ENCODE measurements at places on chromosomes 4 and X. TPM values are rescaled to one million over a fixed set of nuclear protein-coding genes. Genes with fewer than 3 reads are reported as not detected.

DNA sequence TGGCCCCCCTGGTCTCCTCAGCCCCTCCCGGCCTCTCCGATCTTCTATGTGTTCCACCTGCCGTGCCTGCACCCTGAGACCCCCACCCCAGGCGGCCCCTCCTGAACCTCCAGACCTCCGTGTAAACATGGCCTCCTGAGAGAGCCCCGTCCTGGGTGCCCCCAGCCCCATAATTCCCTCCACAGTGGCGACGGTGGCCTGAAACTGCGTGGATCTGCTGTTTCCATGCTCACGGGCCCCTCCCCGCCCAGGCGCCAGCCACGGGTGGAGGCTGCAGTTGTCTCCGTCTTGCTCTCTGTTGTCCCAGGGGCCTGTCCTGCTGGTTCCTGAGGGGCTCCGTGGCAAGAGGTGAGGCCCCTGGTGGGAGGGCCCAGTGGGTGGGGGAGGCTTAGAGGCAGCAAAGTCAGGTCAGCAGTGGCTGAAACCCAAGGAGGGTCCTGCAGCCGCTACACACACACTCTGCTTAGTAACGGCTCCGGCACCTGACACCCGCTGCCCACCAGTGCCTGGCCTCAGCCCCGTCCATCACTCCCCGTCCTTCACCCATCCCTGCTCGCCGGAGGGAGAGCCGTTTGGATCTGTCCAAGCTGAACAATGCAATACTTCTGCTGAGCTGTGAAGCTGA is 75.8 kb downstream of the FAM53A start:
- DNase-seq, result no peak

DNA sequence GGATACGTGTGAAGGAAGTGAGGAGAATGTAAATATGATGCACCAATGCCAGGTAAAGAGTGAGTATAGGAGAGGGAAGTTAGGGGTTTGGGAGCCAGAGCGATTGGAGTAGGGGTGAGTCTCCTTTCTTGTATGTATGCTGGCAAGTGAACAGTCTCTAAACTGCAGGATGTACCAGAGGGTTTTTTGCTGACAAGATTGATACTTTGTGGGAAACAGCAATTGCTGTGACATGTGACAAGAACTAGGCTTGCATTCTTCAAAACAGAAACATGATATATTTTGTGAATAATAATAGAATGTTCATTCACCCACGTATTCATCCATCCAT is 706 bp downstream of the CHIC1 start:
- peak; percentile 26 for DNase-seq

DNA sequence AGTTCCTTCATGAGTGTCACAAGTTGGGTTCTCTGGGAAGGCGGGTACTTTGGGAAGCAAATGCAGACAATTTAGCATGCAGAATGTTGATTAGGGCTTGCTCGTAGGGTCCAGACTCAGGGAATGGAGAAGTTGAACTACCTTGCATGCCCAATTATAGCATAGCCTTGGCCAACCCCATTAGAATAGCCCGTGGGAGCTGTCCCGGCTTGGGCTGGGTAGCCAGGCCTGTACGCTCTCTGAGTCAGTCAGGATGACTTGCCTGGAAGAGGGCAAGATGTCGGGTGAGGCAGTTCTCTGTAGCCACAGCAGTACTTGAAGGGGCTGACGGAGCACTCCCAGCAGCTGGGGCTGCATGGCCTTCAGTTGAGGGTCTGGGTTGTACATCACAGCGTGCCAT is 19.5 kb downstream of the KIAA0232 start:
- no peak for DNase-seq

DNA sequence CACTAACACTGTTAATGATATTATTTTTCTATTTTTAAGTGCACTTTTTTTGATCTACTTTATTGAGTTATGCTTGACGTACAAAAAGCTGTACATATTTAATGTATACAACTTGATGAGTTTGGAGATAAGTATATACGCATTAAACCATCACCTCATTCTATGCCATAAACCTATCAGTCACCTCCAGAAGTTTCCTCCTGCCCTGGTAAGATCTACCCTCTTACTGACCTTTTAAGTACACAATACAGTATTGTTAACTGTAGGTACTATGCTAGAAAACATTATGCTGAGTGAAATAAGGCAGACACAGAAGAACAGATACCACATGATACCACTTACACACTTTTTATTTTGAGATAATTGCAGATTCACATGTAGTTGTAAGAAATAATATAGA is 36.9 kb downstream of the INTS6L start:
- DNase-seq, result no peak

- no peak for DNase-seq
Observed at GRCh38 chr4:183356931-183357675, 34.9 kb upstream of the CLDN24 start.

DNA sequence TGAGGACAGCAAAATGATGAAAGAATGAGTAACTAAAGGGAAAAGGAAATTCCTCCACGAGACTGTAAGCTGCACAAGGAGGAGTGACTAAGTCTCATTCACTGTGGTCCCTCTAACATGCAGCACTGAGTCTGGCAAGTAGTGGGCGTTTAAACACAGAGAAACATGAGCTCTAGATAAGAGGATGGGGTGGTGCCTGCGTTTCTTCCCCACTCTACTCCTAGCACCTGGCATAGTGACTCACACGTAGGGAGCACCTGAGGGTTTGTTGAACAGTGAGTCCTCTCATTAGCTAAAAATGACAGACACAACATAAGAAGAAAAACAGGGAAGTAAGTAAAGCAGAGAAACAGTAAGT is 105.8 kb upstream of the CBR4 start:
- peak; percentile 86 for DNase-seq

- peak; percentile 59 for DNase-seq
Observed at GRCh38 chrX:13077168-13077567, 32.7 kb upstream of the FAM9C start.

- no peak for DNase-seq
Observed at GRCh38 chrX:149715468-149715867, 3.6 kb downstream of the MAGEA11 start.

DNA sequence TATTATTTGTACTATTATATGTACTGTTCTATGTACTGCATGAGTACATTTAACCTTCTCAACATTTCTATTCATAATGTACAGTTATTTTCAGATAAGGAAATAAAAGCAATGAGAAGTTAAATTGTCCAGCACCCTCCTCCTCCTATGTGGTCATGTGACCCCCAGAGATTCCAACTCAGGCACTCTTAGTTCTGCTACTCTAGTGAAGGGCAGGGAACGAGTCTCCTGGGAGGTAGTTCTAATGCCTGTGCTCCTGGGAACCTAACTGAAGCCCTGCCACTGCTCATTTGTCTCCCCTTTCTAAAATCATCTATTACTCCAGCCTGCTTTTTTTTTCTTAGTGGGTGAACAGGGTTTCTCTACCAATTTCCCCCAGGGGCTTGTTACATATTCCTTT is 105.9 kb upstream of the GPRIN3 start:
- DNase-seq, result no peak

GRCh38 chrX:101759000-101759399 is 99.3 kb upstream of the ARMCX2 start:
- peak; percentile 65 for DNase-seq

The AKAP14 gene
- not detected for total RNA-seq

The STARD8 gene
- total RNA-seq, result 46.4 TPM

The ARAP2 gene
- 0.23 TPM for total RNA-seq
